ENCODE measurements at places on chromosomes 6 and 20. TPM values are rescaled to one million over a fixed set of nuclear protein-coding genes. Genes with fewer than 3 reads are reported as not detected.

- no peak overlapping the region for H3K4me3 ChIP-seq
- no peaks in the 10 kb centered on the region for H3K36me3 ChIP-seq
- peaks cover 2% of the 10 kb centered on the region for H3K4me1 ChIP-seq
- no peaks in the 10 kb centered on the region for H3K27me3 ChIP-seq
Measured at GRCh38 chr6:159252955-159253508, 83.8 kb downstream of the FNDC1 start.

DNA sequence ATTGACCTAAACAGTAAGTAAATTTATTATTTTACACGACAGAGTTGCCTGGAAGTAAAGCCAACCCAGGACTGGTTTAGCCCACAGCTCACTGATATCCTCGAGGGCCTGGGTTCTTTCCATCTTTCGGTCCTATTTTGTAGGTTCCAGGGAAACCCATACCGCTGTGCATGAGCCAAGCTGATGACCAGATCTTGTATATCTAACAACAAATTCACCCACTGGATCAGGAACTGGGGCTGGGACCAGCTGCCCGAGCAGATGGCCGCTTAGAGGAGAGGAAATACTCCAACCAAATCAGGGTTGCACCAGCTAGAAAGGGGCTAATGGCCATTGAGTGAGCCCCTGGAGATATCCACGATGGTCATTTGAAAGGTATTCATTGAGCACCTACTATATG is 139.2 kb downstream of the BACH2 start:
- peaks cover 78% of the 10 kb centered on the region for H3K4me1 ChIP-seq
- H3K36me3 ChIP-seq = no peaks in the 10 kb centered on the region
- peak overlapping the region; percentile 17 for H3K27ac ChIP-seq
- H3K4me3 ChIP-seq = no peak overlapping the region
- no peak for DNase-seq

DNA sequence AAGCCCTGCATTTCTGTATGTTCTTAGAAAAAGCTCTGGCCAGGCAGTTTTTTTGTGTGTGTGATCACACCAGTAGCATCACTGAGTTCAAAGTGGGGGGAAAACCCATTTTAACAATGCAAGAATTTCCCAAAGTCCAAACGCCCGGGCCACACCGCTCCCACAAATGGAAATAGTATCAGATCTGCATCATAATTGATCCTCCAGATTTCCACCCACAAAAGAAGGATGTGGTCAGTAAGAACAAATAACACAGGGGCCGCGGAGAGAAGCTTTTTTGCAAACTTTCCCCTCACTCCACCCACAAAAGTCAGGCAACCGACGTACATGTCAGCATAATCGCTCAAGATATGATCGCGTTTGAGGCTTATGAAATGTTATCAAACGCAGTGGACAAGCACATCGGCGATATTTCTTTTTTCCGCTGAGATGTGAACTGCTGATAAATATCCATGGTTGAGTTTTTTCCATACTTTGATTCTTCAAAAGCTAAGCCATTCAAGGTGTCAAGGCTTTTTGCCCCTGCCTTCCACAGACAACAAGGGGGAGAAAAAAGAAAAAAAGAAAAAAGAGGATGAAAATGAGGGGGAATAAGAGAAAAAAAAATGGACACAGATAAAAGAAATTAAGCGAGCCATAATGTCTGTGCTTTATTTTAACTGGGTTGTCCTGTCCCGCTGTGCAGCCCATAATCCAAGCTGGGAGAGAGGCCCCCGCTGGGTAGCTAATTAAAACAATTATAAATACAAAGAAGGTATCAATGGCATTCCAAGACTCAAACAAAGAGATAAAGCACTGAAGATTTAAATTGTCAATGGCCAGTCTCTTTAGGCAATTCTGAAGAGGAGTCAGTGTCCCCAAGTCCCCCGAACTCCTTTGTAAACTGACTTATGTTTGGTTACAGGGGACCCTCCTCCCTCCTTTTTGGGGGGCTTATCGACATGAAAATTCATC is 143.5 kb downstream of the ZFP64 start:
- H3K4me3 ChIP-seq = no peak overlapping the region
- H3K27me3 ChIP-seq = no peaks in the 10 kb centered on the region
- H3K27ac ChIP-seq = no peak overlapping the region
- no peaks in the 10 kb centered on the region for H3K4me1 ChIP-seq
- H3K36me3 ChIP-seq = no peaks in the 10 kb centered on the region

GRCh38 chr20:63009988-63010769 is 3.4 kb upstream of the BHLHE23 start:
- peak; percentile 75 for DNase-seq
- no peak overlapping the region for H3K27ac ChIP-seq
- H3K27me3 ChIP-seq = peaks cover 33% of the 10 kb centered on the region
- no peaks in the 10 kb centered on the region for H3K36me3 ChIP-seq
- no peak overlapping the region for H3K4me3 ChIP-seq

- no peak overlapping the region for H3K4me3 ChIP-seq
- no peak for DNase-seq
- no peak overlapping the region for H3K27ac ChIP-seq
- H3K4me1 ChIP-seq = peaks cover 3% of the 10 kb centered on the region
- no peaks in the 10 kb centered on the region for H3K36me3 ChIP-seq
- H3K27me3 ChIP-seq = no peaks in the 10 kb centered on the region
Measured at GRCh38 chr6:16730738-16731477, 30.4 kb downstream of the ATXN1 start.

DNA sequence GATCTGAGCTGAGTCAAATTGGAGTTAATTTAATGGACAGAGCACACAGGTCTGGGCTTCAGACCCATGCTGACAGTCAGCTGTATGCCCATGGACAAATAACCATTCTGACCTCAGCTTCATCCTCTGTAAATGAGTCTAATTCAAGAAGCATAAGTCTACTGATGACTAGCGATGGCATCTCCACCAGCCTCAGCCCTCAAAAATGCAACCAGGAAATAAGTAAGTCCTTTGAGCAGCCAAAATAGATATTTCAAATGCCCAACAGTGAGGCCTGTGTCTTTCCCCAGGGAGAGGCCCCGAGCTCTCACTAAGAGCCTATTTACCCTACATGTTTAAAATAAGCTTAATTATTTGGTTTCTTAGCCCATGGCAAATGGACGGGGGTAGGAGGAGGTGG is 114.2 kb upstream of the MTHFD1L start:
- H3K4me3 ChIP-seq = no peak overlapping the region
- no peak for DNase-seq
- H3K36me3 ChIP-seq = peaks cover 5% of the 10 kb centered on the region

GRCh38 chr6:8940356-8940755 is 505.0 kb upstream of the SLC35B3 start:
- H3K4me1 ChIP-seq = no peaks in the 10 kb centered on the region
- H3K36me3 ChIP-seq = no peaks in the 10 kb centered on the region
- no peak for DNase-seq
- no peak overlapping the region for H3K27ac ChIP-seq
- no peaks in the 10 kb centered on the region for H3K27me3 ChIP-seq

- no peaks in the 10 kb centered on the region for H3K36me3 ChIP-seq
- no peaks in the 10 kb centered on the region for H3K27me3 ChIP-seq
- no peak overlapping the region for H3K4me3 ChIP-seq
- H3K27ac ChIP-seq = no peak overlapping the region
Measured at GRCh38 chr6:15945593-15946159, 183.2 kb upstream of the MYLIP start.

DNA sequence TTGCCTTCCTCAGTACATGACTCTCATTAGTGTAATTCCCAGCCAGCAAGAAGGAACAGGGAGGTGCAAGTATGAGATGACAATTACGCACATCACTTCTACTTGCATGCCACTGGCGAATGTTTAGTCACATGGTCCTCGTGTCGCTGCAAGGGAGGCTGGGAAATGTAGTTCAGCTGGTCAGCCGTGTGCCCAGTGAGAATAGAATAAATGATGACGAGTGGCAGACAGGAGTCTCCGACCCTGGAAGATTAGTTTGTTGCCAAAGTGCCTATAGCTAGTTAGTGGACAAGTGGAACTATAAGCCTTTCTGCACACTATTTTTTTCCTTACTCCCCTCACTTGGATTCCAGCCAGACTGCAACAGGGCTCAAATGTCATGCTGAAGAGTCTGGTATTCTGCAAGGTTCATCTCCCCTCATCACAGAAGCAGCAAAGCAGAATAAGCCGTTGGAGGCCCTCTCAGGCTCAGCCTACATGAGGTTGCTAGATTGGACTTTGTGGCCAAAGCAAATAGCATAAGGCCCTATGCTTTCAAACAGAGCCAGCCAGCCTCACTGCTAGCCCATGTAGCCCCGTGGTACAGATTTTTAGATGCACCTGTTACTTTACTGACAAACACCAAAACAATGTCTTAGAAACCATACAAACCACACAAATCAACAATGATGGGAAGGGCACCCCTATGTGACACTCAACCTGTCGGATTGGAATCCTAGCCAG is 9.7 kb downstream of the LINC00237 start:
- H3K4me1 ChIP-seq = peaks cover 23% of the 10 kb centered on the region
- H3K4me3 ChIP-seq = no peak overlapping the region
- peaks cover 1% of the 10 kb centered on the region for H3K27me3 ChIP-seq
- DNase-seq = no peak

- no peak overlapping the region for H3K4me3 ChIP-seq
- no peak for DNase-seq
- H3K36me3 ChIP-seq = no peaks in the 10 kb centered on the region
- no peaks in the 10 kb centered on the region for H3K4me1 ChIP-seq
Measured at GRCh38 chr6:89527634-89528033, 94.7 kb downstream of the ANKRD6 start.

DNA sequence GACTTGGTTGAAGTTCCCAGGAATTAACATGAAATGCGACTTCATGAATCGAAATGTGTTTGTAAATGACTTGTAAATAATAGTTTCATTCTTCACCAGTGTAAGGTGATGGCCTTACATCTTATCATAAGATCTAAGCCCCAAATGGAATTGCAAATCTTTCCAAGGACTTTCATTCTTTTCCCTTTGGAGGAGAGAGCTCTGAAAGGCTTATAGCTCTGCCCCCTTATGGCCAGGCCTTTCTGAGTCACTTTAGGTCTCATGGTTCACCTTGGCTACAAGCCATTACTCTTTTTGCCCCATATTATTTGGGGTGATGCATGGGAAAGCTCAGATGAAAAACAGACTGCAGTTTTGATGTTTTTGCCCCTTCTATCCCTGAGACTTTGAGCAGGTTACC is 209.1 kb upstream of the BMP2 start:
- H3K4me1 ChIP-seq = no peaks in the 10 kb centered on the region
- H3K27ac ChIP-seq = no peak overlapping the region
- DNase-seq = no peak
- no peak overlapping the region for H3K4me3 ChIP-seq

- H3K4me1 ChIP-seq = no peaks in the 10 kb centered on the region
- H3K36me3 ChIP-seq = no peaks in the 10 kb centered on the region
- no peak for DNase-seq
- no peak overlapping the region for H3K4me3 ChIP-seq
- H3K27me3 ChIP-seq = no peaks in the 10 kb centered on the region
Measured at GRCh38 chr20:22004946-22005345, 299.5 kb downstream of the PAX1 start.

- H3K27me3 ChIP-seq = no peaks in the 10 kb centered on the region
- H3K36me3 ChIP-seq = no peaks in the 10 kb centered on the region
- no peak for DNase-seq
Measured at GRCh38 chr20:36845288-36845971, 30.5 kb upstream of the TLDC2 start.

PRSS16 gene
- total RNA-seq = 2.0 TPM

JPH2 gene
- 0.17 TPM for total RNA-seq

PGC gene
- not detected for total RNA-seq

EBF4 gene
- total RNA-seq = 5.0 TPM

RCAN2 gene
- not detected for total RNA-seq
